ENCODE measurements at places on chromosomes 2 and 18.

GRCh38 chr2:158456309-158457066 lies at the start of the genes CCDC148 and PKP4:
TSS of gene CCDC148 (minus strand) at chr2:158456753. CDS start at chr2:158456439, 314 bp downstream.
TSS of gene PKP4 (plus strand) at chr2:158456952. CDS start at chr2:158533185, 76,233 bp downstream.
- peak; percentile 93 for DNase-seq

DNA sequence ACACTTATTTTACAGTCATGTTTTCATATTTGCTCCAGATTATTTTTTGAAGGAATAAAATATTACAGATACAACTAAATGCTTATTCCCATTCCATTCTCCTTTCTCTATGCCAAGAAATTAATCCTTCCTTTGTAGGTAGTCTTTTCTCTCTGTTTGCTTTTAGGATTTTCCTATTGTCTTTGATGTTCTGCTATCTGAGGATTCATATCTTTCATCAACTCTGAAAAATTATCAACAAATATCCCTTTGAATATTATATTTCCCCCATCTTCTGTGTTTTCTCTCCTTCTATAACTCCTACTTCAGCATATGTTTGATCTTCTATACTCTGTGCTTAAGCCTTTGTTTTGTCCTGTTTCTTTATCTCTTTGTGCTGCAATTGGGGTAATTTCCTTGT lies 260.4 kb upstream of the RBMS1 start:
- DNase-seq: no peak

GRCh38 chr2:72367530-72368225 lies 220.0 kb upstream of the CYP26B1 start:
- no peak for DNase-seq

GRCh38 chr2:127128445-127128904 lies 21.5 kb upstream of the BIN1 start:
- peak; percentile 22 for DNase-seq

- no peak for DNase-seq
Observed at GRCh38 chr2:31011587-31011986, 126.7 kb downstream of the GALNT14 start.

All from nephron progenitor cell (in vitro differentiated cells).